Non-pigmented ciliary epithelial cell (primary cell): ENCODE measurements at places on chromosomes 3 and 15.

GRCh38 chr3:137071104-137071503, 113.3 kb downstream of the IL20RB start:
- no peak for DNase-seq

DNA sequence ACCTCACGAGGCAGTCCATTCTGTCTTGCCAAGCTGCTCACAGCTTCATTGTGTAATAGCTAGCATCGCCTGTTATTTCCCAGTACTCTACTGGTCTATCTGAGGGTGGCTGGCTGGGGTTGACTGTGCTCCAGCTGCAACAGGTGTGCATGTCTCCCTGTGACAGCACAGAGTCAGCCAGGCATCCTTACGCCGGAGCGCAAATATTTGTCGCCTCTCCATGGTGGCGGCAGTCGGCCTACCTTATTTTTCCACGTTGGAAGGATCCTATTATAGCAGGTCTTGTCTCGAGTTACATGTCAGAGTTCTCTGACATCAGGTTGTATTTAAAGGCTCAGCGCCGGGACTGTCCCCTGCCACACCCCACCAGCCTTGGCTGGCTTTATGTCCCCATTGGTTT, 307.1 kb downstream of the TLE3 start:
- DNase-seq, result no peak

DNA sequence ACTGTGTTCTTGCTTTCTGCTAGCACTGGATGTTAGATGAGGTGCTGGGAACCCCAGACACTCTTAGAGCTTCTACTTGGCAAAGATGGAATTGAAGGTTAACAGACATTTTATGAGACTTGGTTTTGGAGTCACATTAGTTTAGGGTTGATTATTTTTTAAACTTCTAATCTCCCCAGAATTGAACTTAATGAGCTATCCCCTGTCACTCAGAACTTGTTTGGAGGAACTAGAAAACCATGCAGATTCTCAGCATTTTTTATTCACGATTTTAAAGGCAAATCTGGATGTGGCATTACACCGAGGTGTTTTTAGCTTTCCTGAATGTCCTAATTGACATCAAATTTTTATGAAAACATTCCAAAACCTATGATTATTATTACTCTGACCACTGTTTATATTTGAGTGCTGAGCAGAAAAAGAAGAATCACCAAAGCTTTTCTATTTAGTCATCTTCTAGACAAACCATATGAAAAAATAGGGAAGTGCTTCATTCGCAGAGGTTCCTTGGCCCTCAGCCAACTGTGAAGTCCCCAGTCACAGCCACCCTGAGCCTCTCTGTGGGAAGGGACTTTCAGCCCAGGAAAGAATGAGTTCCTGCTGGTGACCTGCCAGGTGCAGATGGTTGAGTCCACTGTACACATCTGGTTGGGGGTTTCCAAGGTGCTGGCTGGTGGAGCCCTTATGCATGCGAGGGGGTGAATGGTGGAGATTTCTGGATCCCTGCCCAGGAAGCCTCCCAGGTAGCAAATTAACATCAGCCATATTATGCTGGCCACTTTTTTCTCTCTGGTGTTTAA, 196.0 kb upstream of the TOPAZ1 start:
- no peak for DNase-seq

- no peak for DNase-seq
Observed at GRCh38 chr15:95574053-95574452, 756.4 kb upstream of the NR2F2 start.

DNA sequence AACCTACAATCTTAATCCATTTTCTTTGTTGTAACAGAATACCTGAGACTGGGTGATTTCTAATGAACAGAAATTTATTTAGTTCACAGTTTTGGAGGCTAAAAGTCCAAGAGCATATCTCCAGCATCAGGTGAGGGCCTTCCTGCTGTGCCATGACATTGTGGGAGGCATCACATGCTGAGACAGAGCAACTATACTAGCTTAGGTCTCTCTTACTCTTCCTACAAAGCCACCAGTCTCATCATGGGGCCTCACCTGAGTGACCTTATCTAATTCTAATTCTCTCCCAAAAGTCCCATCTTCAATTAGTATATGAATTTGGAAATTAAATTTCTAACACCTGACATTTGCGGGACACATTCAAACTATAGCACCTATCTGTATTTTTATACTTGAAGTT, 247.1 kb upstream of the MRPL3 start:
- no peak for DNase-seq

DNA sequence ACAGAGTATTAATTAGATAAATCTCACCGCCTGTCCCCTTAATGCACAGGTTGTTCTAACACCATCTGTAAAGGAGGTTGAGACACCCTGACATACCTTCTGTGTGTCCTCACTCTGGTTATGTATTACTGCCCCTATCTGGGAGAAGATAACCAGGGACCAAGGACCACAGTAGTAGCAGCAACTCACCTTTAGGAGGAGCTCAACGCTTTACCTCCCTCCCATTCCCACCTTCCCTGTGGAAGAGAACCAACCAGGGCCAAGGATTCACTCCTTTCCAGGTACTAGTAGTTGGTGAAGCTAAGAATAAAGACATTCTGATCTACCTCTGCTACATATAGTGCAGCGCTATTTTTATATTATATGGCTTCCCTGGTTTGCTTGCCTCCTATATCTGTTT, 232.6 kb downstream of the MEX3B start:
- no peak for DNase-seq

DNA sequence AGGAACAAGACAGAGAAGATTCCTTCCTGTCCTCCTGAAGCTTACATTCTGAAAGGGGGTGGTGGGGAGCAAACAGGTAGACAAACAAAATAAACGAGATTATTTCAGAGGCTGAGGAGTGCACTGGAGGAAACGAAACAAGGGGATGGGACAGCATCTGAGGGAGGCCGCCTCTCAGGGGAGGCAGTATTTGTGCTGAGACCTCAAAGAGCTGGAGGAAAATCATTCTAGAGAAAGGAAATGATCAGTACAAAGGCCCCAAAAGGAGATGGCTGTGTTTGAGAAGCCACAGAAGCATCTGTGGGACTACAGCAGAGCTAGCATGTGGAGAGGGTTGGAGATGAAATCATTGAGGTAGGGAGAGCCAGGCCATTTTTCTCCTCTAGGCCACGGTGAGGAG, 55.1 kb downstream of the DCLK3 start:
- no peak for DNase-seq

DNA sequence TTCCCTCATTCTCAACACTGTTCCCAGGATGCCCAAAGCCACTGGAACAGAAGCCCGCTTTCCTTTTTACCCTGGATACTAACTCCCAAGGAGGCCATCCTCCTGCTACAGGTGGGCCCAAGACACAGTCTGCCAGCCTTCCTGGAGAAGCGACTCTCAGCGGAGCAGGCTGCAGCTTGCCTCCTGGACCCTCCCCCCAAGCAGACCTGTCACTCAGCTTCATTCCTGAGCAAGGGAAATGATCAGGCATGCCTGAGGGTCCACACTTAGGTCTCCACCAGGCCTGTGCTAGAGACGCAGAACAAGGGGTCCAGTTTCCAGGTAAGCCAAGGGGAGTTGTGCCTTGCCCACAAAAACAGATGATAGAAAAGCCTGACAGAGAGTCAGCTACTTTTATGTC, 62.8 kb downstream of the SLCO2A1 start:
- DNase-seq, result no peak
